ENCODE measurements at places on chromosomes 13 and 19. TPM values are rescaled to one million over a fixed set of nuclear protein-coding genes. Genes with fewer than 3 reads are reported as not detected.

Gene TICAM1
- total RNA-seq = 34.4 TPM

Gene ZNF235
- total RNA-seq = 11.6 TPM

Gene CCDC9
- 47.1 TPM for total RNA-seq

Gene NUFIP1
- total RNA-seq = 6.6 TPM

Gene FLT1
- total RNA-seq = 0.46 TPM

Gene SSC5D
- total RNA-seq = 0.17 TPM

Gene ZNF274
- 50.3 TPM for total RNA-seq

Gene MYH14
- not detected for total RNA-seq

Gene PIK3R2
- total RNA-seq = 12.0 TPM

Gene CYP2A6
- not detected for total RNA-seq

Gene CLDN10
- total RNA-seq = not detected

Gene ZNF766
- 35.0 TPM for total RNA-seq

DNA sequence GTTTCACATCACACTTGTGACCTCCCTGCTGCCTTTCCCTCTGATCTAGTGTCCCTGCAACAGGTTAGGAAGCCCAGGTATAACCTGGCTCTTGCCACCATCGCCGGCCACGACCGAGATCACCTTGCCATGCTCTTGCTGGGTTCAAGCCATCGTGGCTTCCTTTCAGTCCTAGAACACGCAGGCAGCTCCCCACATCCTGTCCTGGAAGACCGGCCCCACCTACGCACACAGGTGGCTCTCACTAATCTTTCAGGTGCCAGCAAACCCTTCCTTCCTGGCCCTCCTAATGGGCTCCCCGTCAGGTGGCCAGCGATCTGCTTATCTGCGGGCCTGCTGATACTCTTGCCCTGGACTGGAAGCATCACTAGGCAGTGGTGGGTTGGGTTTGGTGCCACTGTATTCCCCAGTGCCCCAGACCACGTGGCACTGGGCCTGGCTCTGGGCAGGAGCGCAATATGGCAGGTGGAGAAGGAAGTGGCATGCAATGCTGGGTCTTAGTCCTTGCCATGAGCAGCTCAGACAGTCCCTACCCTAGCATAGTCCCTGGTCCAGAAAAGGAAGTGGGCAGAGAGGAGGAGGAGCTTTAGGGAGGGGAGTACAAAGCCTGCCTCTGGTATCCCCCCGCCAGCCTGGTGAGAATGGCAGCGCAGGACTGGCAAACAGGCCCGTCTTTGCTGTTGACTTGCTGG is 11.8 kb downstream of the PPP1R37 start:
- H3K27me3 ChIP-seq = no peaks in the 10 kb centered on the region
- H3K4me1 ChIP-seq = peaks cover 65% of the 10 kb centered on the region
- H3K4me3 ChIP-seq = peak overlapping the region; percentile 7
- no peaks in the 10 kb centered on the region for H3K36me3 ChIP-seq

GRCh38 chr13:96999091-96999490 is 4.8 kb upstream of the OXGR1 start:
- peaks cover 7% of the 10 kb centered on the region for H3K4me1 ChIP-seq
- DNase-seq = no peak
- no peaks in the 10 kb centered on the region for H3K36me3 ChIP-seq
- H3K27me3 ChIP-seq = peaks cover 10% of the 10 kb centered on the region
- no peak overlapping the region for H3K4me3 ChIP-seq

DNA sequence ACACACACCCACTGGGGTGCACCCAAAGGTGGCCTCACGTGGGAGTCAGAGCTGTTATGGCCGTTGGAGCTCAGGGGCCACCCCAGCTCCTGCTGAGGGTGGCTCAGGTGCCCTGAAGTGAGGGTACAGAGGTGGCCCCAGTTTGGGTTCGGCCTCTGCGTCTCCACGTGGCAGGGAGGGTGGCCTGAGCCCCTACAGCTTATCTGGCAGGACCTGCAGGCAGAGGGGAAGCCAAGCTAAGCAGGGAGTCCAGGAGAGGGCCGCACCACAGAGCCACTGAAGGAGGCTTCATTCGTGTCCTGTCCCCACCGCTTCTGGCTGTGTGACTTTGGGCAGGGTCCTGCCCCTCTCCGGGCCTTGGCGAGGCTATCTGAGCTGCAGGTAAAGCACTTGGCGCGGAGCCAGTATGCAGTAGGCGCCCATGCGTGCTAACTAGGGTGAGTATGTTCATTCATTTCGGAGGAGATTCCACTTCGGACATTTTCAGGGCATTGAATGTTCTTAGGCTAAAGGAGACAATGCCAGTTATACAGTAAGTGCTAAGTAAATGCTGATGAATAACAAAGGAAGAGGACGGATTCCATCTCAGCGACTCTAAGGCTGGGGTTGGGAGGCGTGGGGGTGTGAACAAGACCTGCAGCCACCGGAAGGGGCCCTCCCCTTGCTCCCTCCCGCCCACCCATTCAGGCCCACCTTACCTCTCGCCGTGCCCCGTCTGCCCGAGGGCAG is 4.9 kb downstream of the REX1BD start:
- H3K4me3 ChIP-seq = peak overlapping the region; percentile 15
- no peak for DNase-seq
- peak overlapping the region; percentile 24 for H3K27ac ChIP-seq
- H3K27me3 ChIP-seq = peaks cover under 1% of the 10 kb centered on the region

GRCh38 chr13:41609828-41610227 is 152.5 kb downstream of the RGCC start:
- H3K27ac ChIP-seq = no peak overlapping the region
- H3K27me3 ChIP-seq = no peaks in the 10 kb centered on the region
- H3K4me1 ChIP-seq = no peaks in the 10 kb centered on the region
- H3K36me3 ChIP-seq = peaks cover 59% of the 10 kb centered on the region
- no peak overlapping the region for H3K4me3 ChIP-seq
- no peak for DNase-seq

- no peak overlapping the region for H3K4me3 ChIP-seq
- peaks cover 12% of the 10 kb centered on the region for H3K27me3 ChIP-seq
- no peaks in the 10 kb centered on the region for H3K4me1 ChIP-seq
Observed at GRCh38 chr19:38455031-38455430, 21.5 kb downstream of the RYR1 start.

- peaks cover 3% of the 10 kb centered on the region for H3K36me3 ChIP-seq
- H3K27me3 ChIP-seq = no peaks in the 10 kb centered on the region
- H3K4me3 ChIP-seq = no peak overlapping the region
- peaks cover 65% of the 10 kb centered on the region for H3K4me1 ChIP-seq
Observed at GRCh38 chr19:18319591-18320135, 3.2 kb downstream of the LSM4 start.

DNA sequence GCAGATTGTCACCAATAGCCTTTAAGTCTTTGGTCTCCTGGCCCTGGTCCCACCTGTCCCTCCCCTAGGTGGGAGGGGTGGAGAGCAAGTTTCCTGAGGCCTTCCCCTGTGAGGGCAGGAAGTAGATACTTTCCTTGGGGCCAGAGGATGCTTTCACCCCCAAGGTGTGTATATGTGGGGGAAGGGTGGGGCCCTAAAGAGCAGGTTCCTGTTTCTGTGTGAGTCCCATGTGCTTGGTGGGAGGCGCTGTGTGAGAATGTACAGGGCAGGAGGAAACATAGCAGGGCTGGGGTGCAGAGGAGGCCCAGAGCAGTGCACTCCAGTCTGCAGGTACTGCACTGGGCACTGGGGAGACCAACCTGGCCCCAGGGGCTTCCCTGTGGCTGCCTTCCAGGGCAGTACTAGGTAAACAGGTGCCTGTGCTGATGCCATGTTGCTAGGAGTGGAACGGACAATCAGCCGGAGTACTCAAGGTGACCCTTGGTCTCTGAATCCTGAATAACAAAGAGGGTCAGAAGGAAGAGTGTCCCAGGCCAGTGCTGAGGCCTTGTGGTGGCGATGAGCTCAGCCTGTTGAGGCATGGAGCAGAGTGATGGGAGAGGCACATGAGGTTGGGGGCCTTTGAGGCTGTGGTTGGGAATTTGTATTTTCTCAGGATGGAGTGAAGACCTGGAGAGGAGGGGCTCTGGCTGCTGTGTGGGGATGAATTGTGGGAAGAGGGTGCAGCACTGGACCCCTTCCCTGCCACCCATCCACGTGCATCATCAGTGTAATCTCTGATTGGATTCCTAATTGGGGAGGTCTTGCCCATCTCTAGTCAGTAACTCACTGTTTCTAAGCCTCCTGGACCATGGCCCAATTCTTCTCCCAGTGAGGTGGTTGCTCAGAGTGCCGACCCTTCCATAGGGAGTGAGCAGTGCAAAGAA is 5.1 kb downstream of the EGLN2 start:
- H3K27me3 ChIP-seq = no peaks in the 10 kb centered on the region
- H3K4me3 ChIP-seq = peak overlapping the region; percentile 72
- DNase-seq = peak; percentile 46
- H3K27ac ChIP-seq = peak overlapping the region; percentile 92
- peaks cover 79% of the 10 kb centered on the region for H3K36me3 ChIP-seq

GRCh38 chr13:21208652-21209154 is 32.2 kb downstream of the MRPL57 start:
- no peak overlapping the region for H3K27ac ChIP-seq
- DNase-seq = no peak
- H3K4me1 ChIP-seq = no peaks in the 10 kb centered on the region
- H3K36me3 ChIP-seq = no peaks in the 10 kb centered on the region
- no peak overlapping the region for H3K4me3 ChIP-seq

DNA sequence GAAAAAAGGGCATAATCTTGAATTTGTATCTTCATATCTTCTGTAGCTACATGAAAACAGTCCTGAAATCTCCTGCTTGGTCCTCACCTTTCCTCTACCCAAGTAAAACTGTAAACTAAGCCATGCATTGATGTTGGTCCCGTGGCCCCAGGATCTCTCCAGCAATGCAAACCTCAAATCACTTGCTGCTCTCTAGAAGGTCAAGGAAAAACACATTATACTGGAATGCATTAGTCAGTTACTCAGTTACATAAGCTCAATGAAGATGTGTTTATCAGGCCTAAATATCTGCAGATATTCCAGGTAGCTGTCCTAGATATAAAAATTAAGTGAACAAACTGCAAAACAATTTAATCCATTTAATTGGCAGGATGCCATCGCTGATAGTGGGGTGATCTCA is 261.8 kb downstream of the ABCC4 start:
- no peak overlapping the region for H3K4me3 ChIP-seq
- H3K27me3 ChIP-seq = no peaks in the 10 kb centered on the region
- H3K4me1 ChIP-seq = no peaks in the 10 kb centered on the region
- H3K36me3 ChIP-seq = peaks cover 38% of the 10 kb centered on the region

DNA sequence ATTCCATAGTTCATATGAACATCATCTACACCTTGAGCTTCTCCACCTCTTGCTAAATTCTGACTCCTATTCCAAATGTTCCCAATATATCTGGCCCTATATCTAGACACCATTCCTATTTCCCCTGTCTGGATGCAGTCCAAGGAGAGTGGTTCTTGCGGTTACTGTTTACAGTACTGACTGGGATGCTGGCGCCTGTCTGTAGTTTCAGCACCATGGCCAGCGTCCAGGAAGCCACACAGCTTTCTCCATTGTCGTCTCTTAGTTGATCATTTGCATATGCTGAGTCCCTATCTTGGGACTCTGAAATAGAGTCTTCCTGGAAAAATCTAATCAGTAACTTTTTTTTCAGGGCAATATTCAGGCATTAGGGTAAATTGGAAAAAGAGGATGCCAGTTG is 14.9 kb downstream of the LAIR2 start:
- peaks cover 51% of the 10 kb centered on the region for H3K27me3 ChIP-seq
- H3K36me3 ChIP-seq = no peaks in the 10 kb centered on the region
- H3K4me3 ChIP-seq = no peak overlapping the region
- H3K4me1 ChIP-seq = peaks cover 26% of the 10 kb centered on the region
- H3K27ac ChIP-seq = no peak overlapping the region

- H3K4me1 ChIP-seq = peaks cover 37% of the 10 kb centered on the region
- H3K27me3 ChIP-seq = no peaks in the 10 kb centered on the region
- peak overlapping the region; percentile 79 for H3K4me3 ChIP-seq
- no peak for DNase-seq
Observed at GRCh38 chr19:18433735-18434398, 4.1 kb downstream of the ISYNA1 start.

DNA sequence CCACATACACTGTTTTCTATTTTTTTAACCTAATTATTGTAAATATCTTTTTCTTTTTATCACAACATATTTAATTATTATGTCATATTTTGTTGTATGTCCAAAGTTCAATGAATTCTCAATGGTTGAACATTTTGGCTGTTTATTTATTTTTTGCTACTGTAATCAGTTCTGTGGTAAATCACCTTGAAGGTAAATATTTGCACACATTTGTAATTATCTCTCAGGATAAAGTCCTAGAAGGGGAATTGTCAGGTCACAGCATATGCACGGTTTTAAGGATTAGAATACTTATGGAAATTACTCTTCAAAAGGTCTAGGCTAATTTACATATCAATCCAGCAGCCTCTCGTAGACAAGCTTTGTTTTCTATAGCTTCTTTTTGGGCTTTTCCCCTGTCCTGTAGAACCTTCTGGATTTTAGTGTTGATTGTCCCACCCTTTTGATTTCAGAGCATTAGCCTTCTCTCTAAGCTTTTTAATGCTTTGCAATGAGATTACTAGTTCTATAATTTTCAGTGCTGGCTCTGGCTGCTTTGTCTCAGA is 362.6 kb downstream of the KCNRG start:
- peaks cover 4% of the 10 kb centered on the region for H3K4me1 ChIP-seq
- H3K36me3 ChIP-seq = peaks cover 3% of the 10 kb centered on the region
- DNase-seq = no peak
- H3K4me3 ChIP-seq = no peak overlapping the region
- no peaks in the 10 kb centered on the region for H3K27me3 ChIP-seq

DNA sequence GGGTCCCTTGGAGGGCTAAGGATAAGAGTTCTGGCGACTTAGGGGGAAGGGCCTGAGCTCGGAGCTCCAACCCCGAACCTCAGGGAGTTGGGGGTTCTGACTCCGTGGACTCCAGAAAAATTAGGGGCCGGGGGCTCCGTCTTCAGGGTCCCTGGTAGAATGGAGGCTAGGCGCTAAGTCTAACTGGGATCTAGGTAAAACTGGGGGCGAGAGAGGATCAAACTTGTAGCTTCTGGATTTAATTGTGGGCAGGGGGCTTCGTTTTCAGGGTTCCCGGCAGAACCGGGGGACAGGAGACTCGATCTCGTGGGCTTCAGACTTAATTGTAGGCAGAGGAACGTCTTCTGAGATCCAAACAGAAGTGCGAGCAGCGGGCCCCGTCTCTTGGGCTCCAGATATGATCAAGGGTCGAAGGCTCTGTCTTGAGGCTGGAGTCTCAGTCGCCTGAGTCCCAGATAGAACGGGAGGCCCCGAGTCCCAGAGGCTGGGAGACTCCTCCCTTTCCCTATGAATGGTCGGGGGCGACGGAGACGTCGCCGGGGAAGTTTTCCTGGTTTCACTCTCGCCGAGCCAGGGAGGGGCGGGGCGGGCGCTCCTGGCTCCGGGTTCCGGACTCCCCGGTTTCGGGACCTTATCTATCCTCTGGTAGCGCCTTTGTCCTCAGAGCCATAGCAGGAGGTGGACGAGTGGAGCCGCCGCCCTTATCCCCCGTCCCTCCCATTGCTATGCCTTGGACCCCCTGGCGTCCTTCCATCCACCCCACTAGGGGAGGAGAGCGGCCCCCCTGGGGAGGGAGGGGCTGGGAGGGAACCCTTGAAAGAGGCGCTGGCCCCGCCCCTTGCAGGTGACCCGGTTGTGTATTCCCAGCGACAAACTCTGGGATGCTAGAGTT is 1.3 kb downstream of the NECTIN2 start:
- H3K27me3 ChIP-seq = peaks cover 41% of the 10 kb centered on the region
- no peak overlapping the region for H3K27ac ChIP-seq
- no peak for DNase-seq
- peaks cover 31% of the 10 kb centered on the region for H3K4me1 ChIP-seq
- H3K36me3 ChIP-seq = no peaks in the 10 kb centered on the region
- peak overlapping the region; percentile 58 for H3K4me3 ChIP-seq
